ENCODE measurements at places on chromosomes 12 and 14.
A peak's percentile ranks its signal among the peaks of the same experiment; 100 is the strongest.

GRCh38 chr12:3571323-3571722 is 80.3 kb downstream of the PRMT8 start:
- no peak for DNase-seq

GRCh38 chr14:65243766-65244442 is 141.6 kb upstream of the MAX start:
- peak; percentile 15 for DNase-seq

- no peak for DNase-seq
Observed at GRCh38 chr12:9856151-9856550, 13.0 kb downstream of the CLEC2B start.

- no peak for DNase-seq
Observed at GRCh38 chr14:100475268-100475667, 111.9 kb downstream of the BEGAIN start.

GRCh38 chr12:118038137-118038536 is 21.6 kb downstream of the RFC5 start:
- DNase-seq = no peak

- no peak for DNase-seq
Observed at GRCh38 chr12:34297790-34298164, 275.5 kb downstream of the ALG10 start.

- no peak for DNase-seq
Observed at GRCh38 chr12:93913845-93914244, 234.5 kb upstream of the PLXNC1 start.

DNA sequence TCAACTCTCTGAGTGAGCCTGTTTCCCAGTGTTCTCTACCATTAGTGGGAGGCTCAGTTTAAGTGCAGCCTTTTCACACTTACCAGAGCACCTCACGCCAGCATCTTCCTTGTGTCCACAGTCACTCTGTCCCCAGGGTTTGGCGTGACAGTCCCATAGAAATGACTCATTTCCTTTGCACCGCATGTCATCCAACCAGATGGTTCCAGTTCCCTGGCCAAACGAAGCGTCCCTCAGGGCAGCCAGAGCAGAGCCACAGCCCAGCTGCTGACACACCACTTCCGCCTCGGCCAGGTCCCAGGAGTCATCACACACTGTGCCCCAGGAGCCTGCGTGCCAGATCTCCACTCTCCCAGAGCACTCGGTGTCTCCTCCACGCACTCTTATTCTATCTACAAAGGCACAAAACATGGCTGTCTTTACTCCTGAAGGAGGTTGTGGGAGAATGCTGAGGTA is 65.4 kb downstream of the ACSM4 start:
- no peak for DNase-seq

All from central memory CD4-positive, alpha-beta T cell (primary cell).